NCI-H1694 treated with DMSO at 0.1 percent for 48 hours (cell line): ENCODE measurements at places on chromosomes 4 and X.

- DNase-seq, result no peak
These were observed 7.8 kb upstream of the PIGA start for GRCh38 chrX:15343075-15343476.

DNA sequence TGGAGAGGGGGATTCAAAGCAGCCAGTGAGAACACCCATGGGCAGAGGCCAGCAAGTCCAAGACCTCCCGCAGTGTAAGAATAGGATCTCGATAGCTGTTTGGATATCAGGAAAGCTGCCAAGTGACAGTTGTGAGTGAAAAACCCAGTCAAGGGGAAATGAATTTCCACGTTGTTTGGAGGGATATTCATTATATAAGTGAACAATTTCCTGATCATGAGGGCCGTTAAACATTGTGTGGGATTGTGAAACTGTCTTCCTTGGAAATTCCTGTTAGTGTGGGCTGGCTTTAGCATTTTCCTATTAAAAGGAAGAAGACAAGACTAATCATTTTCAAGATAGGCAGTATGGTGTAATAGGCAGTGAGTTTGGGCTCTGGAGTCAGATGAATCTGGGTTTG lies 15.0 kb downstream of the CLDN2 start:
- DNase-seq, result no peak

DNA sequence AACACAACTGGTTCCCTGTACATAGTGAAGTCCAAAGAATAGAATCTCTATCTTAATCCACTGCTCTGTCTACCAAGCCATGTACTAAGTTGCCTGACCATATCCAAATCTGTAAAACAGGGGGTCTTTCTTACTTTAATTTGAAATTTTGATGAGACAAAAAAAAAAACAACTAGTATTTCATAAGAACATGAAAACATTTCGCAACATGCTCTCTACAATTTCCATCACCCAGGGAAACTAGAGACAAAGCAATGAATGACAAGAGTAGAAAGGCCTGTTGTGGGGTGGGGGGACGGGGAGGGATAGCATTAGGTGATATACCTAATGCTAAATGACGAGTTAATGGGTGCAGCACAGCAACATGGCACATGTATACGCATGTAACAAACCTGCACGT lies 279.9 kb downstream of the PPP3CA start:
- DNase-seq, result no peak

- DNase-seq, result no peak
These were observed 44.3 kb downstream of the GALNTL6 start for GRCh38 chr4:171857302-171858012.

GRCh38 chr4:80053140-80053910 lies 19.7 kb downstream of the ANTXR2 start:
- DNase-seq, result no peak

GRCh38 chr4:38145741-38146140 lies 185.5 kb downstream of the PTTG2 start:
- DNase-seq, result no peak

- no peak for DNase-seq
These were observed 22.9 kb downstream of the ADGRA3 start for GRCh38 chr4:22492987-22493386.

DNA sequence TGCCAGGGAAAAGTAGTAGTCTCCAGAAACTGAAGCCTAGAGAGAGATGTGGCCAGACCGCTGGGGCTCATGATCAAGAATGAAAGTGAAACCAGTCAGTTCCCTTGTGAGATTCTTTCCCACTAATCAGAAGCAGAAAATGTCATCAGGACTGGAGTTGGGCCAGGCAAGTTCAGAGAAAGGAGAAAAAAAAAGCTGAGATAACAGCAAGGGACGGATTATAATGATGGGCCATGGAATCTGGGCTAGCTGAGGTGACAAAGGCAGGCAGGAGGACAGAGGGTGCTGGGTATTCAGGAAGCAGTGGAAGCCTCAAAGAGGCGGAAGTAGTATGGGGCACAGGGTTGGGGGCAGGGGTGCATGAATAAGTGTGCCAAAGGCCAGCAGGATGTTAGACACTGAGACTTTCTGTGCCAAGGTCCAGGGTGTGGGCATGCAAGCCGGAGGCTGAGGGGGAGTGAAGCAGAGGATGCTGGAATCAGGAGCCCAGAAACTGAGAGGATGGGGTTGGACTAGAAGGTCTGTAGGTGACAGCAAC lies 2.5 kb downstream of the CXorf38 start:
- no peak for DNase-seq

DNA sequence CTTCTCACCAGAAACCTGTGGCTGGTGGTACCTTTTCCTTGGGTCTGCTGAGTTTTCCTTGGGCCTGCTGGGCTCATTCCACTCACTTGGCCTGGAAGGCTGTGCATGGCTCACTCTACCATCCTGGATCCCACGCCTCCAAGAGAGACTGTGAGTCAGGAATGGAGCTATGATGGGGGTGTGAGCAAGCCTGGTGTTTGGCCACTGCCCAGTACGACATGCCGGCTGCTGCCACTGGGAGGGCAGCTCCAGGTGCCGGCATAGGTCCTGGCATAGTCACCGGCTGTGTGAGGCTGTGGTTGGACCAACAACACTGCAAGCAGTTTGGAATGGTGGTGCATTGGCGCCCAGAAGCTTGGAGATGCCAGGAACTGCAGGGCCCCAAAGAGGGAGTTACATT lies 721.7 kb downstream of the PCDH18 start:
- no peak for DNase-seq

- DNase-seq, result no peak
These were observed 81.5 kb downstream of the FNIP2 start for GRCh38 chr4:158850371-158850770.

DNA sequence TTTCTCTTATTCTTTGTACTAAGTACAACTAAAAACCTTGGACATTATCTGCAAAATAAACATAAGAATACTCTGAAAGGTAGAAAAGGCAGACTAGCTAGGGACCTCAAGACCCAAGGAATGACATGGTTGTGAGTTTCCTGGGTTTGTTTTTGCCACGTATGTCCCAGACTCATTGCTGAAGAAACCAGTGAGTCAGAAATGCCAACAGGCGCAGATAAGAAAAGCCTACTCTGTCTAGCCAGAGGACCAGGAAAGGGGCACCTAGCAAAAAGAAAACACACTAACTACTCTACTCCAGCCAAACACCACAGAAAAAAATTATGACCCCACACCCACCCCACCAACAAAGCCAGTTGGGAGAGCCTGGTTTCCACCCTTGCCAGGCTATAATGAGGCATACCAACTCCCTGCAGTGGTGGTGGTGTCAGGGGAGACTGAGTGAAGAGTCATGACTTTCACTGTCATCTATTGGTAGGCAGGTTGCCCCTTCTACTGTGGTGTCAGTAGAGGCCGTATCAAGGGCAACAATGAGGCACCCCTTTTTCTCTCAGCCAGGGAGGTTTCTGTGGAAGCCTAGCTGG lies 10.9 kb downstream of the MTMR1 start:
- no peak for DNase-seq

GRCh38 chrX:18394477-18394876 lies 30.9 kb upstream of the CDKL5 start:
- DNase-seq, result no peak

- no peak for DNase-seq
These were observed 26.2 kb downstream of the UGT2B7 start for GRCh38 chr4:69122476-69122875.

DNA sequence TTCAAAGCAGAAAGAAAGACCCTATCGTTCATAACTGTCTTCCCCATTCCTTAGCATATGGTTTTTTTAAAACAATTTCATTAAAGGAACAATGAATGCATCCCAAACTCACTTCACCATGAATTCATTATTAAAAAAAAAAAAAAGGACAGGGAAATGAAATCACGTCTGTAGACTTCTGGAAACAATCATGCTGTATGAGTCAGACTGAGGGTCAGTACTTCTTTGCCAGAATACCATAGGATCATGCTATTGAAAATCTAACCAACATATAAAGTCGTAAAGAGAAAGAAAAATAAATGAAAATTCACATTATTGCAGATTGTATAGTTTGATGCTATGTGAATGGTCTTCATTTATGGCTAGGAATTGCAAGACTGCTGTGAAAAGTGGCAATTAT lies 144.4 kb downstream of the PCDH18 start:
- no peak for DNase-seq

GRCh38 chr4:113866611-113867010 lies 105.1 kb upstream of the CAMK2D start:
- no peak for DNase-seq

- no peak for DNase-seq
These were observed 136.1 kb upstream of the MID1 start for GRCh38 chrX:10756441-10756840.

GRCh38 chr4:163072222-163072621 lies 94.5 kb downstream of the NAF1 start:
- no peak for DNase-seq

DNA sequence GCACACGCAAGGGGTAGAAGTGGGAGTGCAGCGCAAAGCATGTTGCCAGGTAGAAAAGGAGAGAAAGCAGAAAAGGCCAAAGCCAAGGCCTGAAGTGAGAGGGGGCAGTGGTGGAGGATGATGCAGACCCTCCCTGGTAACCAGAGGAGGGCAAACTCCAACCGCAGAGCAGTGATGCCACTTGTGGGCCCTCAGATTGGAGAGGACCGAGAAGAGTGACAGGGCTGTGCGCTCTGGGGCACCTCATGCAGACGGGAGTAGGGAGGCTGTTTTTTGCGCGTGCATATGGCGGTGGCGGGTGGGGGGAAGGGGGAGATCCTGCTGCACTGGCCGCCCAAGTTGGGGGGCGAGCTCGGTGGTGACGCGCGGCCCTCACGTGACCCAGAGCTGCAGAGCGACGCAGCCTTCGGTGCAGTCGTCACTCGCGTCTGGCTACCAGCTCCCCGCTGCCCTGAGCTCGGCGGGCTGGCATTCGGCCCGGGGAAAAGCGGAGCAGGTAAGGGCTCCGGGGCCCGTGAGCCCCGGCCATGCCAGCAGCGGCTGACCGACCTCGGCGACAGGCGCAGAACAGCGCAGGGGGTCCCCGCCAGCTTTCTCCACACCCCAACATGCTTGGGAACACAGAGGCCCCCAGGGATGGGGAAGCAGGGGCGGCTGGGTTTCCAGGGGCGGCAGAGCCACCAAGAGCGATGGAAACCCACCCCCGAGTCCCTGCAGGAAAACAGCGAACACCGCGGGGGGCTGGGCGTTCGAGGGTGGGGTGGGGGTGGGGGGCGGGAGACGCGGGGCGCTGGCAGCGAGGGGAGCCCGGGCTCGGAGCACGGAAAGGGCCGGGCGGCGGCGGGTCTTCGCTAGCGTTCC lies at the start of gene BEX3:
TSS of gene BEX3 (plus strand) at position 421 of the 861 bp plus-strand sequence. CDS start 984 bp downstream, outside the sequence.
- peak; percentile 73 for DNase-seq

- peak; percentile 20 for DNase-seq
These were observed 1.6 kb downstream of the LONRF3 start for GRCh38 chrX:118975831-118976598.

DNA sequence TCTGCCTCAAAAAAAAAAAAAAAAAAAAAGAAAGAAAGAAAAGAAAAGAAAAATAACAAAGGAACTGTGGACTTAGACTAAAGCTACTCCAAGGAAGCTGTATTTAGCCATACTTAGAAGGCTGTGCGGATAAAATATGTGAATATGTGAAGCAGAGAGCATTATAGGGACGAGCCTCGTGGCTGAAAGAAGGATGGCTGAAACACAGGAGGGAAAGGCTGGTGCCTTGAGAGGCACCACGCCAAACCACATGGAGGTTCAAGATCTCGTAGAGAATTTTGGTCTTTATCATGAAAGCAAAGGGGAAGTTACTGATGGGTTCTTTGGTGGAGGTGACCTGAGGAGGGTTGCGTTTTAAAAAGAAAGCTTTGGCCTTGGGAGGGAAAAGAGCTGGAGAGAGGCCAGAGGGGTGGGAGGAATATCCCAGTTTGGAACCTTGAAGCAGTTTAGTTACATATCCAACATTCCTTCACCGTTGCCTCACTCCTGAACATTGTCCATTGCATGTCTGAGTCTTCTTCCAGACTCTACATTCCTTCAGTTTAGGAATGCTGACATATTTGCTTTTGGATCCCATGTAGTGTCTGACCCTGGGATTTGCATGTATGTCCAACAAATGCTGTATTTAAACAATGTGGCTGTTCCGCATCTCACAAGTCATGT lies 82.5 kb downstream of the CPE start:
- DNase-seq, result no peak

GRCh38 chr4:186606591-186606992 lies 51.2 kb upstream of the MTNR1A start:
- DNase-seq, result no peak

DNA sequence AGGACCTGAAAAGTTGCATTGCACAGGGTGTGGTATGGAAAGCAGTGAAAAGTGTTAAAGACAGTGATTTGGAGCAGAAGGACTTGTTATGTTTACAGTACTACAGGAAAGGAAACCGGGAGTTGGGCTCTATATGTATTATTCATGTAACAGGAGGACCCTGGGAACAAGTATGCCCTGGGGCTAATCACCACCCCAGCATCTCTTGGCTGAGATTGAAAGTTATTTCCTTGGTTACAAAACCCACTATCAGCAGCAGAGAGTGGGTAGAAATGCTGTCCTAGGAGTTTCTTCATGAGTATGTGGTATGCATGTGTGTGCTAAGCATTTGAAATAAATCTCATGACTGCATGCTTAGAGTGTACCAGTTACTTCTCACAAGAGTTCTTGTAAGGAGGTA lies 46.9 kb downstream of the STK32B start:
- no peak for DNase-seq

GRCh38 chr4:19739101-19739651 lies 512.5 kb upstream of the SLIT2 start:
- no peak for DNase-seq

DNA sequence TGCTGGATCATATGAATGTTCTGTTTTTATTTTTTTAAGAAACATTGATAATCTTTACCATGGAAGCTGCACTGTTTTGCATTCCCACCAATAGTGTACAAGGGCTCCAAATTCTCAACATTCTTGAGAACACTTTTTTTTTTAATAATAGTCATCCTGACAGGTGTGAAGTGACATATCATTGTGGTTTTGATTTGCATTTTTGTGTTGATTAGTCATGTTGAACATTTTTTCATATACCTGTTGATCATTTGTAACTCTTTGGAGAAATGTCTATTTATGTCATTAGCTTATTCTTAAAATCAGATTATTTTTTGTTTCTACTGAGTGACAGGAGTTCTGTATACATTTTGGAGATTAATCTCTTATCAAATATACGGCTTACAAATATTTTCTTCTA lies 408.5 kb downstream of the GLUD2 start:
- DNase-seq, result no peak

GRCh38 chr4:99144070-99144469 lies at the start of gene ADH4:
Gene ADH4 (minus strand): TSS chr4:99144297. CDS start chr4:99144222, 75 bp downstream.
- no peak for DNase-seq

DNA sequence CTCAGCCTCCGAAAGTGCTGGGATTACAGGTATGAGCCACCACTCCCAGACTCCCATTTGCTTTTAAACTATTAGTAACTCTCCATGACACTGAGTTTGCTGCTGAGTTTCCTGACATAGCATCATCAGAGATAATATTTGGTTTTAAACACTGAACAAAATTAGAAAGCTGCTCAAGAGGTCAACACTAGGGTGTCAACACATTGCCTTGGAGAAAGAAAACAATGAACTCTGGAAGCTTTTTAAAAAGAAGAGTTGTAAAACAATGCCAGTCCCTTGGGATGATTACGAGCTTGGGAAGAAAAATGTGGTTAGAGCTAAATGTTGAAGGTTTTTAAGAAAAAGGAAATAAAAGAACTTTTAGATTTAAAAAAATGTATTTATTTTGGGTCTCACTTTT lies 264.8 kb downstream of the CAMK2D start:
- no peak for DNase-seq
